ENCODE measurements at places on chromosomes 3 and 15. TPM values are rescaled to one million over a fixed set of nuclear protein-coding genes. Genes with fewer than 3 reads are reported as not detected.

SERPINI2 gene
- not detected for total RNA-seq

SLC38A3 gene
- total RNA-seq = 0.36 TPM

ATP8B4 gene
- total RNA-seq = 0.54 TPM

FMN1 gene
- total RNA-seq = 29.4 TPM

ABCF3 gene
- total RNA-seq = 35.0 TPM

SEMA3G gene
- not detected for total RNA-seq

CYP8B1 gene
- total RNA-seq = not detected

PROK2 gene
- total RNA-seq = not detected

SLC30A4 gene
- 5.6 TPM for total RNA-seq

DPPA4 gene
- total RNA-seq = not detected

SCAANT1 gene
- not detected for total RNA-seq

FRMD5 gene
- total RNA-seq = 5.4 TPM

PARP15 gene
- not detected for total RNA-seq

SEC22C gene
- total RNA-seq = 46.9 TPM

KCNH8 gene
- total RNA-seq = not detected

CCDC13 gene
- total RNA-seq = 0.28 TPM

PLCB2 gene
- 0.28 TPM for total RNA-seq

IL16 gene
- total RNA-seq = 0.18 TPM

ALS2CL gene
- 1.4 TPM for total RNA-seq

PSMD2 gene
- total RNA-seq = 872 TPM

C3orf85 gene
- total RNA-seq = not detected

WDR93 gene
- total RNA-seq = not detected

ITPKA gene
- 1.4 TPM for total RNA-seq

EAF2 gene
- total RNA-seq = 2.3 TPM

IL17RE gene
- 1.1 TPM for total RNA-seq

TMEM108 gene
- total RNA-seq = 0.18 TPM

SYNPR gene
- not detected for total RNA-seq

PFKFB4 gene
- 16.1 TPM for total RNA-seq

CDHR4 gene
- not detected for total RNA-seq

PRR20G gene
- total RNA-seq = not detected

DAPK2 gene
- total RNA-seq = 0.36 TPM

A4GNT gene
- not detected for total RNA-seq

ARHGEF26 gene
- 2.0 TPM for total RNA-seq

CAV3 gene
- total RNA-seq = 0.36 TPM

GRIP2 gene
- under 0.01 TPM for total RNA-seq

OCA2 gene
- total RNA-seq = under 0.01 TPM

SLC28A1 gene
- not detected for total RNA-seq

DGKG gene
- total RNA-seq = 2.5 TPM

ARNT2 gene
- total RNA-seq = 14.7 TPM

FETUB gene
- not detected for total RNA-seq

ASB14 gene
- not detected for total RNA-seq

GOLGA8R gene
- 1.1 TPM for total RNA-seq

AGBL1 gene
- total RNA-seq = not detected

CFAP20DC gene
- 1.6 TPM for total RNA-seq

GPR27 gene
- total RNA-seq = not detected

GP9 gene
- total RNA-seq = not detected

GNAT1 gene
- total RNA-seq = not detected

KBTBD13 gene
- not detected for total RNA-seq

ENTPD3 gene
- total RNA-seq = not detected

ZNF770 gene
- total RNA-seq = 38.9 TPM

CFAP91 gene
- total RNA-seq = not detected

Measured in IMR-90 (cell line).